ENCODE measurements at places on chromosomes 4 and X.

DNA sequence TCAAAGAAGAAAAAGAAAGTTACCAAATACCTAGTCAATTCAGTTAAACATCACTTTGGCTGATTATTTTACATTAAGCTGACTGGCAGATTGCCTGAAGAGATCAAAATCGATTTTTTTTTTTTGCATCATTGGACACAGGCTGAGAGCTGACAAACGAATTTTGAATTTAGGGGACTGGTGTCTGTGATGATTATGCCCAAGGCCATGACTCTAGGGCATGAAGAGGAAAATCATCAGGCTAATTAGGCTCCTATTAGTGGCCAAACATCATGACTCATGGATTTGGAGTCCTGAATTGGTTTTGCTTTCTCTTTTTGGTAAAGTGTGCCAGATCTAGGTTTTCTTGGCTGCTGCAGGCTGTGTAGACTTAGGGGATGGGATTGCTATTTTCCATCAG lies 829.3 kb upstream of the LCORL start:
- DNase-seq, result no peak

DNA sequence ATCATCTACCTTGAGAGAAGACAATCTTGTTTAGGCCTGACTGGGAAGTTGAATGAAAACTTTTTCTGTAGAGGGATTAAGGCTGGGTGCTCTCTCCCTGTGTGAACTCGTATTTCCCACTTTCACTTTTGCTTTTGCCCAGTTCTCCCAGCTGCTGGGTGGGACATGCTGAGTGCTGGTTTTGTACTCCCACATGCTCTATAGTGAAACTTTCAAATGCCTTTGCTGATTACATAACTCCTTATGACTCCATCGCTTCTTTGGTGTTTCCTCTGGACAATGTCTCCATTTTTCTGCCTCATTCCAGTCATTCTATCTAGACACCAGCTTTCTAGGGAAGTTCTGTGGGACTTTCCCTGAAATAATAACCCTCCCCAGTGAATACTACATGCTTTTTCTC lies 100.5 kb downstream of the CLNK start:
- no peak for DNase-seq

GRCh38 chr4:168717847-168718246 lies 221.0 kb downstream of the PALLD start:
- no peak for DNase-seq

DNA sequence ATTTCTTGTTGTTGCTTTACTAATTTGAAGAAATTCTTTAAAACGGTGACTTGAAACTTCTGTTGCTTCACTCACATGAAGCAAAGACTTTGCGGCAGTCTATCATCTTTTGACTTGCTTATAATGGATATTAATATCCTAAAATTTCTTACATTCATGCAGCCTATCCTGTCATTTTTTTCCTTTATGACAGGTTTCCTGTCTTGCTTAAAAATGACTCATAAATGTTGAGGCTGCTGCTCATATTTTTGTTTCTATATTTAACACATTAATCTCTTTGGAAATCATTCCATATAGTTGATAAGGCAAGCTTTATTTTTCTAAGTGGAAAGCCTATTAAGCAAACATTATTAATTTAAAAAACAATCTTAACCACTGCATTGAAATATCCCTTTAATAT lies 176.6 kb upstream of the GALNTL6 start:
- DNase-seq, result no peak

DNA sequence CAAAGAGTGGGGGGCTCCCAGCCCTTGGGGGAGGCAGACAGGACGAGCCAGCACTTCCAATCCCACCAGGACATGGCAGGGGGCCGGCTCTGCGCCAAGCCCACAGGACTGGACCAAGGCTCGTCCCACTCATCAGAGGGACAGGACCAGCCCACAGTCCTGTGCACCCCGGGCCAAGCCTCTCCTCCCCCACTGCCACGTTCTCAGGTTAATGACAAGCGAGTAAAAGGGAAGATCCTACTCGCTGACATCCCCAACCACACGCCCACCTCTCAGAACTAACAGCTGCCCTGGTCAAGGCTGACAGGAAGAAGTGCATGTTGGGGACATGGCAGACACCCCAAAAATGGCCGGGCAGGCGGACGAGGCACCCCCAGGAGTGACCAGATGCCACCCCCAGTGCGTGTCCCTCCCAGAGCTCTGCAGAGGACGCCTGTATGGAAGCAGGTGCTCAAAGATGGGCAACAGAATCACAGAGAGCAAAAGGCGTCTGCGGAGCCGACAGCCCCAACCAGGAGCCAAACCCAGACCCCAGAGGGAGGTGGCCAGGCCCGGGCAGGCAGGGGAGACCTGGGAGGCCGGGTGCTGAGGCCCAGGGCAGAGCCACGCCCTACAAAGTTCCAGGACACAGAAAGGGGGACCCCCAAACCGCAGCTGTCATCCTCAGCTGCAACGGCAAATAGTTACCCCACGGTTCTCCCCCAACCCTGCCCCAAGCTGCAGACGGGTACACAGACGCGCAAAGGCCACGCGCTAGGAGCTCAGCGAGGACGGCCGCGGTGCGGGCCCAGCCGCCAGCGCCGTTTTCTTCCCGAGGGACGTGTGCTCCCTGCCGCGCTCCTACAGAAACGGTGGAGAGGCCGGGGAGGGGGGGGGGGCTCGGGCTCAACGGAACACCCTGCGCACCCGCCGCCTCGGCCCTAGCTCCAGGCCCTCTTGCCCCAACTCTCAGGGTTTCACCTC lies 1.7 kb downstream of the CTBP1 start:
- no peak for DNase-seq

GRCh38 chr4:23839279-23839678 lies 50.6 kb downstream of the PPARGC1A start:
- DNase-seq, result no peak

GRCh38 chrX:93428497-93428896 lies 244.9 kb downstream of the NAP1L3 start:
- DNase-seq, result no peak

GRCh38 chr4:150569998-150570535 lies 11.9 kb upstream of the MAB21L2 start:
- DNase-seq, result no peak

DNA sequence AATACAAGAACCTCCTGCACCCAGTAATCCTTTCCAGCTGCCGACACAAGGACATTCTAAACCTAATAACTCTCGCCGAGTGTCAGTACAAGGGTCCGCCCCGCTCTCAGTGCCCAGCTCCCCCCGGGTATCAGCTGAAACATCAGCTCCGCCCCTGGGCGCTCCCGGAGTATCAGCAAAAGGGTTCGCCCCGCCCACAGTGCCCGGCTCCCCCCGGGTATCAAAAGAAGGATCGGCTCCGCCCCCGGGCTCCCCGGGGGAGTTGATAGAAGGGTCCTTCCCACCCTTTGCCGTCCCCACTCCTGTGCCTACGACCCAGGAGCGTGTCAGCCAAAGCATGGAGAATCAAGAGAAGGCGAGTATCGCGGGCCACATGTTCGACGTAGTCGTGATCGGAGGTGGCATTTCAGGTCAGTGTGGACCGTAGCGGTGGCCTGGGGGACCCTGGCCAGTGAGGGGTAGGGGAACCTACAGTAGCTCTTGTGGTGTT lies at the start of gene MAOA:
Gene MAOA (plus strand): TSS at position 295 of the 490 bp plus-strand sequence. CDS start 43 bp downstream, at position 338.
- no peak for DNase-seq

DNA sequence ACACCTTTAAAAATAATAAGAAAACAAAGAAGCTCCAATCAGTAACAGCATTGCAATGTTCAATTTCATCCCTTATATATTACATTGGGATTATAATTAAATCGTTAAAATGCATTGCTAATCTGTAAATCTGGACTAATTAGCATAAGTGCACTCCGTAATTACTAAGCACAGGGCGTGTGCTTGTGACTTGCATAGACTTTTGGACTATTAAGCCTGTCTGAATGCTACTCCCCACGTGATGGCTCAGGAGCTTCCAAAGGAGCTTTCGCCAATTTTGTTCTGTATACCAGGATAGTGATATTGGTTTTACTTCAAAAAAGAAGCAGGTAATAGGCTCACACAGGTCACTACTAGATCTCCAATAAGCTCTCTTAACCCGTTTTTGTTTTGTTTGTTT lies 497.1 kb downstream of the SMARCA1 start:
- no peak for DNase-seq

- DNase-seq, result no peak
Observed at GRCh38 chr4:122604146-122604545, 16.7 kb downstream of the IL21 start.

- DNase-seq, result no peak
Observed at GRCh38 chrX:80138938-80139337, 124.4 kb downstream of the TBX22 start.

DNA sequence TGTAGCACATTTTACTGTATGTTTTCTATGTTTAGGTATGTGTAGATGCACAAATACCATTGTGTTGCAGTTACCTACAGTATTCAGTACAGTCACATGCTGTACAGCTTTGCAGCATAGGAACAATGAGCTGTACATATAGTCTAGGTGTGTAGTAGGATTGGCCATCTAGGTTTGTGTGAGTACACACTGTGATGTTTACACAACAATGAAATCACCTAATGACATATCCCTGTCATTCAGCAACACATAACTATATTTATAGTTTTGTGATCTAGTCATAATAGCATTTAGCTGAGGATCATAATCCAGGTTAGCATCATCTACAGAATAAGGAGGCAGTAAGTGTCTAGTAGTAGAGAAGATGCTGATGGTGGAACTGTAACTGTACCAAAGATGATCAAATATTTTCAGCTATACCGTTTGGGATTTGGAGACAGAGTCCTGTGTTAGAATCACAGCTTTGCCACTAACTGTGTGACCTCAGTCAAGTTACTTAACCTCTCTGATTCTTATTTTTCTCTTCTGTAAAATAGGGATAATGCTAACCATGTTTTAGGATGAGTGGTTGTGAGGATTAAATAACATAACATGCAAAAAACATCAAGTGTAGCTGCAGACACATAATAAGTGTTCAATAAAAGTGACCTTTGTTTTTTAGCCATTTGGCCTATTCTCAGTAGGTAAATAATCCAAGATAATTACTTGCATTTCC lies 73.3 kb downstream of the LIMCH1 start:
- DNase-seq, result no peak

DNA sequence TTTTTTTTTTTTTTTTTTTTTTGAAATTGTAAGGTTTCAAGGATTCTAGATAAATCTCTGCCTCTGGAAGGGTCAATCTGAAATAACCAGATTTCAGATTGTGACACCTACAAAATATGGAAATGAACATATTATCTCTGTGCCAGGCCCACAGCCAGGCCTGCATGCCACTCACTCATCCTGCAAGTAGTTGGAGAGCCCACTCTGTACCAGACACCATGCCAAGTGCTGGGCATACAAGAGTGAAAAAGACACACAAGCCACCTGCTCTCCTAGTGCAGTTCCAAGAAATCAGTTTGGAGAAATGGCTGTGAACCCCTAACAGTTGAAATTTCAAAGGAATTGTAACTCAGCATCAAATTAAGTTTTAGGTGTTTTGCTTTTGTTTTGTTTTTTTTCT lies 145.9 kb upstream of the NOCT start:
- no peak for DNase-seq

DNA sequence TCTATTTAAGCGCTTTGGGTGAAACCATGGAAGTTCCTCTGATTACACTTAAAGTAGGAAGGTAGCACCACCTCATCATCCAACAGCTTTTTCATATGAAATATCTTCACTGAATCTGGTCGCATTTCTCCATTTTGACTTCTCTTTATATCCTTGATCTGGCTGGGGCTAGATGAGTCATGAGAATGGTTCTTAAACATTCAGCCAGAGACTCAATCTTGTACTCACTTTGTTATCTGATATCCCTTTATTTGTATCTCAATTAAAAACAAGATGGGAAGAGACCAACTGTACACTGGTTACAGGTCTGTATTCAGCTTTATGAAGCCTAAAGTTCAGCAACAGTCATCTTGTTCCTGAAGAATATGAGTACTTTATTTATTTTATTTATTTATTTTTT lies 84.9 kb downstream of the CBLL2 start:
- no peak for DNase-seq

GRCh38 chrX:9466124-9466495 lies 1.3 kb downstream of the TBL1X start:
- no peak for DNase-seq

GRCh38 chr4:184408684-184409081 lies 65.7 kb downstream of the IRF2 start:
- no peak for DNase-seq

GRCh38 chr4:62232814-62233213 lies 1032.7 kb downstream of the ADGRL3 start:
- no peak for DNase-seq

Data from stimulated activated CD4-positive, alpha-beta T cell treated with anti-CD3 and anti-CD28 coated beads, TNF-alpha, amount 100 ng/mL, for 24 hours (primary cell).